Tibial nerve (tissue), 4 donors: ENCODE measurements at places on chromosomes 7 and 10. TPM values are rescaled to one million over a fixed set of nuclear protein-coding genes. Genes with fewer than 3 reads are reported as not detected.

DNA sequence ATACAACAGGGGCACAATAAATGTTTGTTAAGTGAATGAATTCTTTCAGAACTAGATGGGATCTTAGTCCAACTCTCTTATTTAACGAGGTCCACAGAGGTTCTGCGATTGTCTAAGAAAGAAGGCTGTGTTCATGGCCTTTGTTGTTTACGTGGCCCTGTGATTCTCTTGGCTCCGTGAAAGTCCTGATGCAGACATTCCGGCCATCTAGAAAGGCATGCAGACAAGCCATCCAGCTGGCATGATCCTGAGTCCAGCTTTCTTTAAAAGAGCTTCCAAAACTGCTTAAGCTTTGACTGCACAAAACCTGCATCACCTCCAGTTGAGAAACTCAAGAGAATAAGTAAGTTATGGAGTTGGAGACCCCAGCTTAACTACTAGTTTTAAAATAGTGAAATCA, 26.0 kb downstream of the EGFR start:
- no peaks in the 10 kb centered on the region for H3K36me3 ChIP-seq
- H3K4me3 ChIP-seq = no peak overlapping the region
- no peaks in the 10 kb centered on the region for H3K4me1 ChIP-seq
- DNase-seq = no peak

The TMEM236 gene
- 1.8 TPM for total RNA-seq

GRCh38 chr10:132972149-132972985, 30.0 kb upstream of the CFAP46 start:
- H3K36me3 ChIP-seq = no peaks in the 10 kb centered on the region
- H3K27ac ChIP-seq = no peak overlapping the region
- H3K4me1 ChIP-seq = no peaks in the 10 kb centered on the region
- DNase-seq = no peak

GRCh38 chr7:76272851-76273497, 29.5 kb upstream of the HSPB1 start:
- H3K27me3 ChIP-seq = peaks cover 4% of the 10 kb centered on the region
- no peak overlapping the region for H3K4me3 ChIP-seq
- DNase-seq = no peak
- H3K27ac ChIP-seq = no peak overlapping the region
- no peaks in the 10 kb centered on the region for H3K4me1 ChIP-seq

The SYNPO2L gene
- not detected for total RNA-seq

The AKR1E2 gene
- total RNA-seq = 18.9 TPM

The GIMAP7 gene
- 23.4 TPM for total RNA-seq
